Right lobe of liver (tissue), 6 donors: ENCODE measurements at places on chromosomes 11 and 22. TPM values are rescaled to one million over a fixed set of nuclear protein-coding genes. Genes with fewer than 3 reads are reported as not detected.

- no peak for DNase-seq
These were observed 3.5 kb downstream of the CBX7 start for GRCh38 chr22:39148727-39149535.

GRCh38 chr11:129803533-129803932 is 12.1 kb upstream of the TMEM45B start:
- no peak for DNase-seq

PKNOX2 gene
- 0.31 TPM for total RNA-seq

- DNase-seq = no peak
These were observed 755.6 kb upstream of the ANO3 start for GRCh38 chr11:25576320-25576719.

DNA sequence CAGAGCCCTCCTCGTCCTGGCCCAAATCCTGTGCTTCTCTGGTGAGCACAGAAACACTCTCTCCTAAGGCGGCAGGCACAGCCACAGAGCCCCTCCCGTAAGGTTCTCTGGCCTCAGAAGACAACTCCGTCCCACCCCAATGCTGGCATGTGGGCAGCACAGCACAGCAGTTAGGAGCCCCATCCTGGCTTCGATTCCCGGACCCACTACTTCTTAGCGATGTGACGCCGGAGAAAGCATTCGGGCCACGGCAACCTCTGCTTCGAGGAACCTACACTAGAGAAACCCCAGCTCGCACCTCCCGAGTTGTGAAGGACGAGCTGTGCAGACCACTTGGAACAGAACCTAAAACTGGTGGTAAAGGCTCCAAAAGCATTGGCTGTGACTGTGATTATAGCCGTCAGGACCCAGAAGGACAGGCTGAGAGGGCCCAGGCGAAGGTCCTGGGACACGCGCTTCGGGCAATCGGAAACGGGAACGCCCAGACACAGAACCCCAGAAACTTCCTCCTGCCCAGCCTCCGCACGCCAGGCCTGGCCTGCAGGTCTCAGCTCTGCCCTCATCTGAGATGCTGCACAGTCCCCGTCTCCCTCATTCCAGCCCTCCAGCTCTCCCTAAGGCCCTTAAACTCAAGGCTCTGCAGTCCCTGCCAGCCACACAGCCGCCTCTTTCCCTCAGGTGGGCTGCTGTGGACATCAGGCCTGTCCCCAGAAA is 26.6 kb downstream of the IGSF9B start:
- no peak for DNase-seq

DNA sequence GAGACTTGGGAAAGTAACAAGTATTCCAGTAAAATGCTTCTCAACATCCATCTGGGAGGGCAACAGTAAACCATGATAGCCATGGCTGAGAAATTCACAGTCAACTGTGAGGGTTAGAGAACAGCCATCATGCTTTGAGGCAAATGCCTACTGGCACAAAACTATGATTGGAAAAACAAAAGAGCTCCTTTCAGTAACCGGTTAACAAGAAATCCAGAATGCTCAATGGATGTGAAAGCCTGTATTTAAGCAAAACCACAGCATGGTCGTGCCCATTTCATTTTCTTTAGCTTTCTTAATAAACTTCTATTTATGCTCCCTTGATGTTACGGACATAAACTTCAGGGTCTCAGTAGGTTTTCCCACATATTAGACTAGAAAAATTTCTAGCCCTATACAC is 139.5 kb downstream of the SOX6 start:
- DNase-seq = no peak

DNA sequence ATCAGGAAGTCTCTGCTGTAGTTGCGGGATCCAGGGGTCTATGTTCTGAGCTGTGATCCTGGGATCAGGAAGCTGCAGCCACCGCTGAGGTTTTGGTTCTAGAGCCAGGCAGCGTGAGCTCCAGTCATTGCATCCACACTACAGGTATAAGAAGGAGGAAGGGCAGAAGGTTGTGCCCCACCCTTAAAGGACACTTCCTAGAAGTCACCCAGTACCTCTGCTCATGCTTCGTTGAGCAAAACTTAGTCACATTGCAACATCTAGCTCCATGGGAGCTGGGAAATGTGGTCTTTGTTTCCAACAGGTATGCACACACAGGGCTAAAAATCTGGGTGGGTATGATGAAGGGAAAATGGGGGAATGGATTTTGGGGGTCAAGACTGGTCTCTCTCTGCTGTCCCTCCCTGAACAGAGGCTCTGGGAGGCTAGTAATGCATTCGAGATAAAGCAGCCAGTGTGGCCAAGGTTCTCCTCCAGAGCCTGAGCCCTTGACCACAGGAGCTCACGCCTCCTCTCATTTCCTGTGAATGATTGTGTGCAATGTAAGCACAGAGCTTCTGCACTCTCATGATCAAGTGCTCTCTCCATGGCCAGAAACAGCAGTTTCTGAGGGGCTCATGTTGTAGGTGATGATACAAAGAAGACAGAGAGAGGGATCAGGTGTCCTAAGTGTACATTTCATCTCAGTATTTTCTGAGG is 86.8 kb upstream of the OR4B1 start:
- DNase-seq = no peak

ENTHD1 gene
- not detected for total RNA-seq

- peak; percentile 80 for DNase-seq
These were observed 11.5 kb upstream of the FADD start for GRCh38 chr11:70191495-70192140.

DNA sequence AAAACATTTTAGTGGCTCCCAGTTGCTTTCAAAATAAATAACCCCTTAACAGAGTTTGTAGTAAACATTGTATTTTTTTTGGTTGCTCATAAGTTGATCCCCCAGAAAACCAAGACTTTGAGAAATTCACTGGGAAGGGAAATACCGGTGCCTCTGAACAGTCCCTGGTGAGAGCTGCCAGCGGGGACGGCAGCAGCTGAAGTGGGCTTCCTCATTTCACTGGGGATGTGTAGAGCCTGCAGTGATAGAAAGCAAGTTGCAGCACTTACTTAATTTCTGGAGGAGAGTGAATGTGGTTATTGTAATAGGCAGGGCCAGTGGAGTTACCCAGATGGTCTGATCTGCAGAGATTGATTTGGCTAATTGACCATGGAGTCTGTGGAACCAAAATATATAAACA is 18.6 kb upstream of the MCHR1 start:
- DNase-seq = no peak

GRCh38 chr22:29004647-29005371 is 56.8 kb downstream of the C22orf31 start:
- peak; percentile 70 for DNase-seq

DNA sequence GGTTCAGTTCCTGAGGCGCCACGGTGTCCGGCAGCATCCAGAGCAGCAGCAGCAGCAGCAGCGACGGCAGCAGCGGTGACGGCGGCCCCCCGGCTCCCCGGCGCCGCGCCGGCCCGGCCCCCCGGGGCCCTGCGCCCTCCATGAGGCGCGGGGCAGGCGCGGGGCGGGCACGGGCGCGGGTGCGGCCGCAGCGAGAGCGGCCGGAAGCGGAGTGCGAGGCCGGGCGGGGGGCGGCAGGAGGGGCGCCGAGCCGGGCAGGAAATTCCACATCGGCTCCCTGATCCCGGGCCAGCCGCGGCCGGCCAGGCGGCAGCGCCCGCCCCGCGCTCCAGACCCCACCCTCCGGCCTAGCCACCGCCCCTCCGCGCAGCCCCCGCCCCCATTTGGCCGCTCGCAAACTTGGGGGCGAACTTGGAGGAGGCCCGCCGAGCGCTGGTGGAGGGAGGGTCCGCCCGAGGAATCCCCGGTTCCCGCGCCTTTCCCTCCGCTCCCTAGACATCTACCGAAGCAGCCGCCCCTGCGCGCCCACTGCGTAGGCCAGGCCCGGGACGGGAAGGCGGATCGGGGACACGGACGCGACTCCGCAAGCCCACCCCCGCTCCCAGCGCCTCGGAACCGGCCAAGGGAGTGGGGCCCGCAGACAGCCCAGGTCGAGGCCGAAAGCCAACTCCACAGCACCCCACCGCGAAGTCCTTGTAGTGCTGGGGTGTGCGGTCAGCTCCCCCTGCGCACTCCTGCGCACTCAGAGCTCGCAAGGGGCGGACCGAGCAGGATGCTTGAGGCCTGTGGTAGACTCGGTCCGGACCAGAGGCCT is at the start of gene SCARF2:
Gene SCARF2 (minus strand): TSS at position 213 of the 814 bp plus-strand sequence. CDS start 71 bp downstream, at position 142.
- DNase-seq = no peak

DNA sequence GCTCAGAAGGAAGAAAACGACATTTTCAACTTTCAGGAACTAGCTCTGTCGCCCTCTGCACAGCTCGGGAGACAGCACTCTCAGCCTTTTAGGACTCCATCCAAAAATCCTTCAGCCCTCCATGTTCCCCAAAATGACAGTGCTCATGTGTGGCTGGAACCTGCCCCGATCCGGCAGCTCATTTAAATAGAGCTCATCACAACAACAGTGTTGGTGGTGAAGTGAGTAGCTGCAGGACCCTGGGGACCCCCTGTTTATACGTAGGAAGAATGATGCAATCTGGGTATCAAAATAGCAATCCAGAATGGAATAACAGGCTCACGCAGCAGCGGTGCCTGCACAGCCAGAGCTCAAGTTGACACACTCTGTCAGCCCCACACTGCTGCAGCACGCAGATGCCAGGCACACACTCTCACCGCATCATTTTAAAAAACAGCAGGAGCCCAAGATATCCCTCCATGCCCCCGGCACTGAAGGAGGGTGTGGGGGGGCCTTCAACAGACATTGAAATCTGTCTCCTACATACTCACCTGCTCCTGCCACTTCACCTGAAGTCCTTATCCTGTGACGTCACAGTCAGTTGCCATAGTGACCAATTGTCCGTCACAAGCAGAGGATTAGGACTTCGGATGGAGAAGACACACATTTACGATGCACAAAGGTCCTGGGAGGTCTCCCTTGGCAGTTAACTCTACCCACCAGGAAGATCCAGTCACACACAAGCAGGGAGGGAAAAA is 24.0 kb downstream of the TRIM66 start:
- no peak for DNase-seq
